ENCODE measurements at places on chromosomes 12 and 14.

DNA sequence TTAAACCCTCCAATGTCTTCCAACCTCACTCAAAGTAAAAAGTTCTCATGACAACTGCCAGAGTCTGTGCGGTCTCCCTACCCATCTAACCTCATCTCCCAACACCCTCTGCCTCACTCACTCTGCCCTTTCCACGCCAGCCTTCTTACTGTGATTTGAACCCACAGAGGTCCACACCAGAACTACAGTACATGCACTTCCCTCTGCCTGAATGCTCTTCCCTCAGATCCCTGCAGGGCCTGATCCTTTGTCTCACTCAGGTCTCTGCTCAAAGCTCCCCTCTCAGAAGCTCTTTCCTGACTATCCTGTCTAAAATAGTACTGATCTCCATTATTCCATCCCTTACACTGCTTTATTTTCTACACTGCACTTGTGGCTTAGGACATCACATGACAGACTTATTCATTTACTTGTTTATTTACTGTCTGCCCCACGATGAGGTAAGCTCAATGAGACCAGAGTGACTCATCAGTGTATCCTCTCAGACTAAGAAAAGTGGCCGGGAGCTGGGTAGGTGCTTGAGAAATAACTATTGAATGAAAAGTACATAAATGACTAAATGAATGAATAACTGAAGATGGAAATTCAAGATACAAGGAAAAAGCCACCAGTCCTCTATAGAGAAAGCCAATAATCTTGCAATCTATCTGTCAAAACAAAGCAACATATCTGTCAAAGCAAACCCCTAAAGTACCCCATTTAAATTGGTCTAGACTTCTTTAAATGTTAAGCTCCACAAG, 17.1 kb downstream of the POMT2 start:
- DNase-seq: peak; percentile 79

DNA sequence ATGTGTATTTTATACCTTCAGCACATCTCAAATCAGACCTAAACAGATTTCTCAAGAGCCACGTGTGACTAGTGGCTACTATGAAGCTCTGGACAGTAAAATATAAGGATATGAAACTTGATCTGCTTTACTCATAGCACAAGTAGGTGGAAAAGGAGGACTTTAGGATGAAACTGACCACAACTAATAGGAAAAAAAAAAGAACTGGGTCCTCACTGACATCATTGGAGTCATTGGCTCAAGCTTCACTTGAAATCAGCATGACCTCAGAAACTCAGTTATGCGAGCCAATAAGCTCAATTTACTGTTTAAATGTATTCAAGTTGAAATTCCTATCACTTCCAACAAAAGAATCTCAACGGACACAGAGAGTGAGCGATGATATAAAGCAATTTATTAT, 34.1 kb upstream of the CIT start:
- DNase-seq: no peak

- DNase-seq: no peak
These were observed 154.0 kb downstream of the DICER1 start for GRCh38 chr14:95003099-95003960.

- DNase-seq: peak; percentile 79
These were observed 3.2 kb downstream of the CFL2 start for GRCh38 chr14:34711169-34711568.

- DNase-seq: peak; percentile 25
These were observed 17.7 kb downstream of the RIN3 start for GRCh38 chr14:92531106-92531873.

DNA sequence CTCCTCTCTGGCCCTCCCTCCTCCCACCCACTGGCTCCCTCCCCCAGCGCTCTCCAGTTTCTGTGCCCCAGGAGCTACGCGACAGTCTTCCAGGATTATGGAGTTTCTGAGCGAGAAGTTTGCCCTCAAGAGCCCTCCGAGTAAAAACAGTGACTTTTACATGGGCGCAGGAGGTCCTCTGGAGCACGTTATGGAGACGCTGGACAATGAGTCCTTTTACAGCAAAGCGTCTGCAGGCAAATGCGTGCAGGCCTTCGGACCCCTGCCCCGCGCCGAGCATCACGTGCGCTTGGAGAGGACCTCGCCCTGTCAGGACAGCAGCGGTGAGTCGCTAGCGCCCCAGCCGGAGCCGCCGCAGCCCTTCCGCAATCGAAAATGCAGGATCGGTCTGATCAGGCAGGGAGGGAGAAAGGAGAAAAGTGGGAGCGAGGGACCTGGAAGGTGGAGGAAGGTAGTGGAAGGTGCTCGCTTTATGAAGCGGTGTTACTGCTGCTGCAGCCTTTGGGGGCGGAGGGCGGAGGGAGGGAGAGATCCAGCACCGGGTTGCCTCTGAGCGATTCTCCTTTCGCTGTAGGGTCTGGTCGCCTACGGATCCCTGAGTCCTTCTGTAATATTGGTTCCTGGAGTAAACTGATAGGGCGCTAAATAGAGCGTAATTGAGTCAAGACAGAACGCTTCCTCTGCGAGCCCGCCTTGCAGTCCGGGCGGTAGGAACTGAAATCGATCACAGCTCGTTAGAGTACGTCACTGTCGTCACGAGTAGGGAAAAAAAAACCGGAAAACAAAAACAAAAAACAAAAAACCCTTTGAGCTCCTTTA, at the start of gene ALX1:
Gene ALX1, plus strand, starts transcription at position 56 of the 819 bp plus-strand sequence. Its CDS starts 42 bp downstream, at position 98.
- peak; percentile 4 for DNase-seq

- DNase-seq: no peak
These were observed at the start of gene NRXN3 for GRCh38 chr14:78170203-78170602. TSS of gene NRXN3 (plus strand) at chr14:78170373. CDS start at chr14:78243094, 72,721 bp downstream.

DNA sequence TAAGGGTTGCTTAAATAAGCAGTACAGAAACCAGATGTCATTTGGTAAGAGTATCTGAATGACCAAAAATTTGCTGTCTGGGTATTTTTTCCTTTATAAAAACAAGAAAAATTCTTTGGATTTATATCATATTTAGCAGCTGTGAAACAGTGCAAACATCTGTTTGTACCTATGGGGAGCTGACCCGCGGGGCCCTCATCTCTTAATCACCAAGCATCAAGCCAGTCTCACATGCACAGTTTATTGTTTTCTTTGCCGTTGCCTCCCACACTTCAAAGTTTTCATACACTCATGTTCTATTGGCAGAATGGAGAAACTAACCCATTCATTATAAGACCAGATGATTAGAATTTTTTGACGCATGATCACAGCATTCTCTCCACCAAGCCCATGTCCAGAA, 142.2 kb downstream of the BMP4 start:
- peak; percentile 40 for DNase-seq

- peak; percentile 75 for DNase-seq
These were observed 29.3 kb upstream of the EMP1 start for GRCh38 chr12:13167226-13167625.

GRCh38 chr12:6360578-6361490, 14.5 kb downstream of the SCNN1A start:
- DNase-seq: no peak

GRCh38 chr14:55746558-55746957, 166.6 kb downstream of the KTN1 start:
- peak; percentile 63 for DNase-seq

GRCh38 chr14:36320897-36321381, 502 bp upstream of the MBIP start:
- no peak for DNase-seq

- DNase-seq: no peak
These were observed 66.3 kb downstream of the OTX2 start for GRCh38 chr14:56744016-56744415.

GRCh38 chr14:91872517-91873470, 5.5 kb upstream of the TC2N start:
- no peak for DNase-seq

GRCh38 chr12:21599143-21599999, 5.3 kb downstream of the GYS2 start:
- no peak for DNase-seq

DNA sequence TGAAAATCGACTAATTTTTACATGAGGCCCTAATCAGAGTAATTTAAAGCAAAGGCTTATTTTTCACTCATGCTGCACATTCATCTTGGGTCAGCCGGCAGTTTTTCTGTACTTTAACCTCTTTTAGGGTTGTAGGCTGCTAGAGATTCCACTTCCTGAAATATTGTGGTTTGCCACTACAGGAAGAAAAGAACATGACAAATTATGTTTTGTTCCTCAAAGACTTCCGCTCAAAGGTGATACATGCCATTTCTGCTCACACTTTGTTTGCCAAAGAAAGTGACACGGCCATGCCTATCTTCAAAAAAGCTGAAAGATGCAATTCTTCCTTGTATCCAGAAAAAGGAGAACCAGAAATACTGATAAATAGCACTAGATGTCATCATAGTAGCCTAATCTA, 183.4 kb upstream of the PPFIA2 start:
- peak; percentile 6 for DNase-seq

DNA sequence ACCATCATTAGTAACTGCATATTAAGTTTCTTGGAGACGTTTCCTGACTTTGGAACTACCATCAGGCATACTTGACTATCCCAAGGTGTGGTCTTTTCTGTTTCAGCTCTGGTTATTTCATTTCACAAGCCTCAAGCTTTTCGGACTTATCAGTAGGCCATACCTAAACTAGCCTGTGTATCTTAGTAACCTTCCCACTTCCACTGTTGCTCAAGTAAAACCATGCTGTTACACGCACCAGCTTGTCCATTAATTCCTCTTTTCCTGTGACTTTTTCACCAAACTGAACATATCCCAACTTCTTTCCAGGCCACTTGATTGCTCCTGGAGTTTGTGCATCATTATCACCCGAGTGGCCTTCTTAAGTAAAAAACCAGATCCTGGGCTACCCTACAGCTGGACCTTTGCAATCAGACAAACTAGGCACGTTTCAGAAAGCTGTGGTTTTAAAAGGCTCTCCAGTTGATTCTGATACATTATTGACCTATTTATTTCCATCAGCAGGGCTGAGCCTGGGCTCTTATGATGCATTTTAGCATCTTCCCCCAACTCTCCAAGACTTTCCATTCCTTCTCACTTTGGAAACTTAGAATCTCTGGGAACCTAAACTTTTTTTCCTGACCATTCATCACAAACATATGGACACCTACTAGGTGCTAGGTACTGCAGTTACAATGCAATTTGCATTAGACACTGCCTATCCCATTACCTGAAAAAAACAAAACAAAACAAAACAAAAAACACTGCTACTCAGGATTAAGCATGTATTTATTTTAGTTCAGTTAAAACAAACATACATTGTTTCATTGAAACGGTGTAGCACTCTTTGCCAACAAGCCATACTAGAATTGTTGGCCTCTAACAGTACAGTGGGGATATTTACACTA, 14.9 kb downstream of the SLC38A2 start:
- DNase-seq: peak; percentile 16

DNA sequence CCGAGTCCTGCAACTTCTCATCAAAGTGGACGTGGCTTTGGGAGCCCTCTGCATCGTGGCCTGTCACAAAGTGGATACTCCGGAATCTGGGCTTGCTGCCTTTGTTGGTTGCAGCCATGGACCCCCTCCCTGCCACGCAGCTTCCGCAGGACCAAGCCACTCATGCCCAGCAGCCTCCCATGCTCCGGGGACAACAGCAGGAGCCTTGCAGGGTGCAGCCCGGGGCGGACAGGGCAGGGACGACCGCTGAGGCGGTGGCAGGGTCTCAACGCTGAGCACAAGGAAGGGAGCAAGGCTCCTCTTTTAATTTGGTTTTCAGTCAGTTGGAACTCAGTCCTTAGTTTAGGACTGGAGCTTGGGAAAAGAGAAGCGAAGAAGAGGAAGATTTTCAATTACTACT, 12.1 kb upstream of the ADCY6 start:
- no peak for DNase-seq

DNA sequence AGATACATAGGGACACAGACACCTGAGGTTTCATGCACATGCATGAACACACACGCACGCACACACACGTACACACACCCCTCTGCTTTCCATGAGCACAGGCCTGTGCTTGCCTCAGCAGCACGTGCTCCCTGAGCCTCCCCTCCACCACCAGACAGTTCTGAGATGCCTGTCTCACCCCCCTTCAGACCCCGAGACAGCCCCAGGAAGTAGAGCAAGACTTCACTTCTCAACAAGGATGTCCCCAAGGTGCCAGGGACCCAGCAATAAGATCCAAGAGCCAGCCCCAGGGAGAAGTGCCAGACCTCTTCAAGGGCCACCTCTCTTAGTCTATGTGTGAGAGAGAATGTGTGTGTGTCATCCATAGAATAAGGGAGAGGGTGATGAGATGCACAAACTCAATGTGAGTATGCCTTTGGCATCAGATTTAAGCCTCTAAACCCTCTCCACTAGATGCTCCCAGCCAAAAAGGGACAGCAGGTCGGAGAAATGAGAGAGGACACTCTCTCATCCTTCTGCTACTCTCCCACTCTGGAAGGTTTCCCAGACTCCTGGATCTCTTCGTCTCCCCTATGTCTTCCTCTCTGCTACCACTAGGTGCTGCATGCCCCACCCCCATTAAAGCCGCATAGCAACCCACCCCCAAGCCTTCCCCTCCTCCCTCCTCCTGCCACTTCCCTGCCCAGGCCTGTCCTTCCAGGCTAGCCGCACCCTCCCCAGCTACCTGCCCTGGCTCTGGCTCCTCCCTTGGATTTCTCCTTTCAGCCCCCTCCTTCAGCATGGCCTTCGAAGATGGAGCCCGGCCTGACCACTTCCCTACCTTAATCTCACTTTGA, 7.7 kb downstream of the RARG start:
- DNase-seq: no peak

- DNase-seq: no peak
These were observed 188.2 kb downstream of the FUT8 start for GRCh38 chr14:65600742-65601141.

DNA sequence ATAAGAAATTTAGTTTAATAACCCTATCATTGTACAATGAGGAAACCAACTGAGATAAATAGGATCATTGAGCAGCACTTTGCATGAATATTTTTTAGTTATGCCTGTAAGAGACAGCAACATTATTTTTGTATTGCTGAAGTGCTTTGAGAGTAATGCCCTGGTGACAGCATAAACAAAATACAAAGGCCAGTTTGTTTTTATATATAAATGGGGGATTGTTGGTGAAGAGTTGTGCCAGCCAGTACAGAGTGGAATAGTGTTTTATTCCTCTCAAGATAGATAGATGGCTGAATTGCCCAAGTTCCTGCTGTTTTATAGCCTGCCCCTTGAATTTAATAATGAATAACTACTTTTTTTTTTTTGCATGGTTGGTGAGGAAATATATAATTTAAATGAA, 101.8 kb downstream of the CNTN1 start:
- no peak for DNase-seq

- peak; percentile 27 for DNase-seq
These were observed 457 bp downstream of the SOCS2 start for GRCh38 chr12:93572712-93573551.

- DNase-seq: peak; percentile 38
These were observed 815 bp downstream of the NID2 start for GRCh38 chr14:52067873-52068614.

- DNase-seq: no peak
These were observed 85.3 kb upstream of the PARP11 start for GRCh38 chr12:3958534-3958933.

DNA sequence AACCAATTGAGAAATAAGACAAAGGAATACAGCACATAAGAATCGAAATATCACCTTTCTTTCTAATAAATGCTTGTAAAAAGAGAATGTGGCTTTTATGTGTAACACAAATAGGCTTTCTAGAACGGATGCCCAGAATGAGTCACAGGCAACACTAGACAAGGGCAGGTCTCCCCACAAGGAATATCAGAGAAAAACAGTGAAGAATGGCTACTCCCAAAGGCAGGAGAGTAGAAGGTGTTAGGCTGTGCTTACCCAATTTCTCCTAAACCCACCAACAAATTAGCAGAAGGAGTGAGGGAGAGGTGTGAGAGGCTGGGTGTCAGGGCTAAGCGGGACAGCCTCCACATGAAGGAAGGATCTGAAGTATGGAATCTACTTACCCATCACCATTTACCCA, 55.2 kb downstream of the GALNT4 start:
- DNase-seq: no peak
